Activated CD4-positive, alpha-beta T cell treated with anti-CD3 and anti-CD28 coated beads, Interleukin-2, amount 10 ng/mL, durations not matched to agents 24 days and 14 days (primary cell): ENCODE measurements at places on chromosomes 2 and 18.

- H3K4me3 ChIP-seq: peak overlapping the region; percentile 65
- peaks cover 39% of the 10 kb centered on the region for H3K4me1 ChIP-seq
- H3K27ac ChIP-seq: peak overlapping the region; percentile 72
- peak; percentile 76 for DNase-seq
- H3K36me3 ChIP-seq: peaks cover 46% of the 10 kb centered on the region
- H3K27me3 ChIP-seq: no peaks in the 10 kb centered on the region
These were observed 40.3 kb downstream of the INPP5D start for GRCh38 chr2:233100192-233100998.

DNA sequence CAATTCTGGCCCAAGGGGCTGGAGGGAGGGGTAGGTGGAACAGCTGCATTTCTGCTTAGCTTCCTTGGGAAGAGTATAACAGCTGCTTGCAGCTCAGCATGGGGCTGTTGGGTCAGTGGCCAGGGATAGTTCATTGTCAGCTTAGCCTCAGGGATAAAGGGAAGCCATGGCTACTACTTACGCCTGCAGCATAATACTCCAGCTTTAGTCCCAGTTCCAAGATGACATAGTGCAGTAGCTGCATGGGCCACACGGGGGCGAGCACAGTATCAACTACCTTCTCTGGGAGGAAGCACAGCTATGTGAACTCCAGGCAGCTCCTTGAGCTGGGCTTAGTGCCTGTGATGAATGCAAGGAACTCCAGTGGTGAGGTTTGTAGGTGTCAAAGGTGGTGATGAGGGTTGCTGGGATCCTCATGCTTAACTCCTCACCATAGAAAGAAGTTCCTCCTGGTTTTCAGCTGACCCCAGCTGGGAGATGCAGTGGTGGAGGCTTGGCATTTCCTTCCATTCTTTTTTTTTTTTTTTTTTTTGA, 35.4 kb upstream of the RHOB start:
- H3K4me3 ChIP-seq: no peak overlapping the region
- H3K4me1 ChIP-seq: no peaks in the 10 kb centered on the region
- no peak overlapping the region for H3K27ac ChIP-seq
- H3K36me3 ChIP-seq: peaks cover 3% of the 10 kb centered on the region
- H3K27me3 ChIP-seq: peaks cover 33% of the 10 kb centered on the region
- peak; percentile 92 for DNase-seq

DNA sequence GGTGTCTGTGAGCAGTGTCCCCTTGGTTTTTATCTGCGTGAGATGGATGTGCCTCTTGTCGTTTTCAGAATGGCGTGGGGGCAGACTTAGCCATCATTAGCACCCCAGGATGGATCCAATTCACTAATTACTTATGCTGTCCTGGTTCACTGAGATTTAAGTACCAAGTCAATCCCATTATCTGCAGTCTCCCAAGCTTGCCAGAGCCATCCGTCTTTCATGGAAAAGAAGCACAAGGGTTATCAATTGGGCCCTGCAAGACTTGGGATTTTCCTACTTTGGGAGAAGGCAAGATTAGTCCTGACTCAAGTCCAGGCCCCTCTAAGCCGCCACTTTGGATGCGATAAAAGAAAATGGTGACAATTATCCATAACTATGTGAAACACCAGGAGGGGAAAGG, 404.0 kb downstream of the TMEM182 start:
- H3K4me3 ChIP-seq: no peak overlapping the region
- H3K27me3 ChIP-seq: peaks cover 2% of the 10 kb centered on the region
- H3K36me3 ChIP-seq: no peaks in the 10 kb centered on the region
- no peaks in the 10 kb centered on the region for H3K4me1 ChIP-seq
- DNase-seq: no peak

- peaks cover 1% of the 10 kb centered on the region for H3K27me3 ChIP-seq
- no peak overlapping the region for H3K27ac ChIP-seq
- H3K4me3 ChIP-seq: no peak overlapping the region
- no peak for DNase-seq
- no peaks in the 10 kb centered on the region for H3K36me3 ChIP-seq
These were observed 958 bp upstream of the ALLC start for GRCh38 chr2:3656762-3657721.

DNA sequence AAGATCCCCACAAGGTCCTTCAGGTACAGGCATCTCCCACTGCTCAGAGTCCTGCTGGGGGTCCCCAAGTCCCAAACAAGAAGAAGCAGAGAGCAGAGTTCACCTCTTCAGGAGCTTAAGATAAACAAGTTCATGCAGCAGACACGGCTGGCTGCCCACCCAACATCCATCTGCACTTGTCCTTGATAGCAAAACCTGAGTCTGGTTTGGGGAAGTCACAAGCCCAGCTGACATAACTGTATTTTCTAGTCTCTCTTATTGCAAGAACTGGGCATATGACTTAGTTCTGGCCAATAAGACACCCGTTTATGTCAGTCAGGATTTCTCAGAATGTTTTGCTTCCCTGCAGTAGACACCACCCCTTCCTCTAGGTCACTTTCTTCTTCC, 31.8 kb downstream of the AFF3 start:
- peaks cover 17% of the 10 kb centered on the region for H3K4me1 ChIP-seq
- H3K36me3 ChIP-seq: no peaks in the 10 kb centered on the region
- H3K4me3 ChIP-seq: no peak overlapping the region
- no peak overlapping the region for H3K27ac ChIP-seq
- no peak for DNase-seq
- H3K27me3 ChIP-seq: peaks cover 18% of the 10 kb centered on the region

GRCh38 chr2:218896501-218897393, 16.1 kb downstream of the WNT10A start:
- H3K27ac ChIP-seq: peak overlapping the region; percentile 84
- H3K27me3 ChIP-seq: peaks cover 54% of the 10 kb centered on the region
- H3K4me3 ChIP-seq: peak overlapping the region; percentile 78
- H3K4me1 ChIP-seq: peaks cover 50% of the 10 kb centered on the region
- DNase-seq: peak; percentile 95

DNA sequence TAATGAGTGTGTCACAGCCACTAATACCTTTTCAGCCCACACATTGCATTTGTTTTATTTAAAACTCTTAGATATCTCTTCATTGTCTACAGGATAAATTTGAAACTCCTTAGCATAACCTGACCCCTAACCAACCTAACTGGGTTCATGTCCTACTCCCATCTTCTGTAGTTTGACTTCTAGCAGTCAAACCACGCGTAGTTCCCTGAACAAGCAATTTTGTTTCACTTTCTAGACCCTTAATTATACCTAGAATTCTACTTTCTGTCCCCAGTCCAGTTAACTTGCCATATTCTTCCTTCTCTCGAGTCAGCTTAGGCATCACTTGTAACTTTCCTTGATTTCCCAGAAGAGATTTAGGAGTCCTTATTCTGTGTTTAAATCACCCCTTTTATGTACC, 55.1 kb downstream of the RBBP8 start:
- no peak overlapping the region for H3K27ac ChIP-seq
- DNase-seq: no peak
- no peak overlapping the region for H3K4me3 ChIP-seq
- H3K27me3 ChIP-seq: no peaks in the 10 kb centered on the region

DNA sequence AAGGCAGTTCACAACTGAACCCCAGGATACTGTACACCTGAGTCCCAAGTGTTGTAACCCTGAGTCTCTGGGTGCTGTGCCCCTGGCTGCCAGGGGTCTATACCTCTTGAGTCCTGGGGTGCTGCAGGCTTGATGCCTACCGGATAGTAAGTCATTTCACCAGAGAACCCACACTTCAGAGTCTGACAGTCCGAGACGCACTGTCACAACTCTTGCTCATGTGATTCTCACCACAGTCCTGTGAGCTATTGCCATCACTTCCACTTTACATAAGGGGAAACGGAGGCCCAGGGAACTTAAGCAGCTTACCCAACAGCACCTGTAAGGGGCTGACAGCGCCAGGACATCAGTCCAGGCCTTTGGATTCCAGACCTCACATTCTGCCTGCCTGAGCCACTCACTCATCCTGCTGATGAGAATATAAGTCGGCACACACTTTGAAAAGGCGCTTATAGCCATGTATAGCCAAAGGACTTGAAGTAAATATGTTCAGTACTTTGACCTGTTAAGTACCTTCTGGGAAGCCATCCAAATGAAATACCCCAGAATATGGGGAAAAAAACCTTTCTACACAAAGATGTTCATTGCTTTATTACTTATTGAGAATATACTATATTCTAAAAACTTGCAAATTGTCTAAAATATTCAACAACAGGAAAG, 180.7 kb upstream of the ID2 start:
- H3K27me3 ChIP-seq: no peaks in the 10 kb centered on the region
- H3K36me3 ChIP-seq: no peaks in the 10 kb centered on the region
- DNase-seq: no peak
- no peak overlapping the region for H3K27ac ChIP-seq
- no peak overlapping the region for H3K4me3 ChIP-seq

GRCh38 chr2:19548116-19548515, 189.7 kb upstream of the OSR1 start:
- no peaks in the 10 kb centered on the region for H3K4me1 ChIP-seq
- H3K36me3 ChIP-seq: no peaks in the 10 kb centered on the region
- H3K4me3 ChIP-seq: no peak overlapping the region
- H3K27me3 ChIP-seq: no peaks in the 10 kb centered on the region

GRCh38 chr18:51039138-51040112, 9.4 kb downstream of the SMAD4 start:
- no peaks in the 10 kb centered on the region for H3K27me3 ChIP-seq
- H3K4me1 ChIP-seq: peaks cover 49% of the 10 kb centered on the region
- peaks cover 21% of the 10 kb centered on the region for H3K36me3 ChIP-seq
- no peak overlapping the region for H3K27ac ChIP-seq
